ENCODE measurements at places on chromosomes 3 and 15.
A peak's percentile ranks its signal among the peaks of the same experiment; 100 is the strongest.

DNA sequence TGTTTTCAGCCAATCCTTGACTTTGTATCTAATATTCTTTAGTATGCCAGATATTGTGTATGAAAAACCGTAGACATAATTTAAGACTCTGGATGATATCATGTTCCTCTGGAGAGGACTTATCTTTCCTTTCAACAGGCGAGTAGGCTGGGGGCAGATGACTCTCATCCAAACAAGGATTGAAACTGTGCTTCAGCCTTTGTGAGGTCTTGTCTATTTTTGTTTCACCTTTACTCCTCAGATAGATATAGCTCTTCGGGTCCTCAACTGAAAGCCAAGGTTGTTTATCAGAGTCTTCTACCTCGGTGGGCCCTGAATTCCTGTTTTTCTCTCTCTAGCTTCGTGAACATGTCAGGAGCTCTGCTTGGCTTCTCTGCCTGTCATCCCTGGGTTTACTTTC, 66.0 kb downstream of the C3orf20 start:
- DNase-seq = no peak

- DNase-seq = no peak
Measured at GRCh38 chr3:173983343-173983742, 585.8 kb downstream of the NLGN1 start.

GRCh38 chr3:22861426-22861825, 341.7 kb upstream of the UBE2E2 start:
- DNase-seq = no peak

GRCh38 chr3:24290596-24290995, 204.1 kb downstream of the THRB start:
- no peak for DNase-seq

- DNase-seq = no peak
Measured at GRCh38 chr3:42505128-42505848, 2.8 kb downstream of the VIPR1 start.

DNA sequence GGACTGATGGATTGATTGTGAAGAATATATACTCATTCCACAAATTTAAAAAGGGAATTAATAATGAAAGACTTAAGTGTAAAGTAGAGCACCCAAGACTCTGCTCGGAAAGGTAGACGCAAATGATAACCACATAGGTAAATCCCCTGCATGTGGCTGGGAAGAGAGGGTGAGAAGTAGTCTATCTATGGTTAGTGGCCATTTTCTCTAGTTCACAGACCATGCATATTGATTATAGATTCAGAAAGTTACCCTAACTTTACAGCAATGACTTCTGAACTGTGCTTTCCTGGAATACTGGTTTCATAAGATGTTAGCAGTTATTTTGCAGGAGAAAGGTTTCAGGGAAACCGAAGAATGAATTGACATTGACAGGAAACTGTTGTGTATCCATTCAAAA, 51.7 kb downstream of the CASR start:
- no peak for DNase-seq

GRCh38 chr3:61853912-61854311, 292.5 kb downstream of the PTPRG start:
- DNase-seq = no peak

DNA sequence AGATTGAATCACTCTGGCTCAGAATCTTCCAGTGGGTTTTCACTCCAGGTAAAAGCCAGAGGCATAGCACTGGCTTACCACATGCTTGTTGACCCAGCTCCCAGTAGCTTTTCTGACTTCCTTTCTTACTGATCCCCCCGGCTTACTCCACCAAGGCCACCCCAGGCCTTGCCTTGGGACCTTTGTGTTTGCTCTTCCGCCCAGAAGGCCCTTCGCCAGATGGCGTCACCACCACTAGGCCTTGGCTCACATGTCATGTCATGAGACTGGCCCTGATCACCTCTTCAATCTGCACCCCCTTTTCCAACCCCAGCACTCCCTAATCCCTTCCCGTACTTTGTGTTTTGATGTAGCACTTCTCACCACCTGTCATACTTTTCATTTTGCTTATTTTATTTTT, 98.5 kb upstream of the UMPS start:
- DNase-seq = no peak

DNA sequence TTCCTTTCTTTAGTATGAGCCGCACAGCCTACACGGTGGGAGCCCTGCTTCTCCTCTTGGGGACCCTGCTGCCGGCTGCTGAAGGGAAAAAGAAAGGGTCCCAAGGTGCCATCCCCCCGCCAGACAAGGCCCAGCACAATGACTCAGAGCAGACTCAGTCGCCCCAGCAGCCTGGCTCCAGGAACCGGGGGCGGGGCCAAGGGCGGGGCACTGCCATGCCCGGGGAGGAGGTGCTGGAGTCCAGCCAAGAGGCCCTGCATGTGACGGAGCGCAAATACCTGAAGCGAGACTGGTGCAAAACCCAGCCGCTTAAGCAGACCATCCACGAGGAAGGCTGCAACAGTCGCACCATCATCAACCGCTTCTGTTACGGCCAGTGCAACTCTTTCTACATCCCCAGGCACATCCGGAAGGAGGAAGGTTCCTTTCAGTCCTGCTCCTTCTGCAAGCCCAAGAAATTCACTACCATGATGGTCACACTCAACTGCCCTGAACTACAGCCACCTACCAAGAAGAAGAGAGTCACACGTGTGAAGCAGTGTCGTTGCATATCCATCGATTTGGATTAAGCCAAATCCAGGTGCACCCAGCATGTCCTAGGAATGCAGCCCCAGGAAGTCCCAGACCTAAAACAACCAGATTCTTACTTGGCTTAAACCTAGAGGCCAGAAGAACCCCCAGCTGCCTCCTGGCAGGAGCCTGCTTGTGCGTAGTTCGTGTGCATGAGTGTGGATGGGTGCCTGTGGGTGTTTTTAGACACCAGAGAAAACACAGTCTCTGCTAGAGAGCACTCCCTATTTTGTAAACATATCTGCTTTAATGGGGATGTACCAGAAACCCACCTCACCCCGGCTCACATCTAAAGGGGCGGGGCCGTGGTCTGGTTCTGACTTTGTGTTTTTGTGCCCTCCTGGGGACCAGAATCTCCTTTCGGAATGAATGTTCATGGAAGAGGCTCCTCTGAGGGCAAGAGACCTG, 13.2 kb downstream of the GREM1 start:
- DNase-seq = no peak

DNA sequence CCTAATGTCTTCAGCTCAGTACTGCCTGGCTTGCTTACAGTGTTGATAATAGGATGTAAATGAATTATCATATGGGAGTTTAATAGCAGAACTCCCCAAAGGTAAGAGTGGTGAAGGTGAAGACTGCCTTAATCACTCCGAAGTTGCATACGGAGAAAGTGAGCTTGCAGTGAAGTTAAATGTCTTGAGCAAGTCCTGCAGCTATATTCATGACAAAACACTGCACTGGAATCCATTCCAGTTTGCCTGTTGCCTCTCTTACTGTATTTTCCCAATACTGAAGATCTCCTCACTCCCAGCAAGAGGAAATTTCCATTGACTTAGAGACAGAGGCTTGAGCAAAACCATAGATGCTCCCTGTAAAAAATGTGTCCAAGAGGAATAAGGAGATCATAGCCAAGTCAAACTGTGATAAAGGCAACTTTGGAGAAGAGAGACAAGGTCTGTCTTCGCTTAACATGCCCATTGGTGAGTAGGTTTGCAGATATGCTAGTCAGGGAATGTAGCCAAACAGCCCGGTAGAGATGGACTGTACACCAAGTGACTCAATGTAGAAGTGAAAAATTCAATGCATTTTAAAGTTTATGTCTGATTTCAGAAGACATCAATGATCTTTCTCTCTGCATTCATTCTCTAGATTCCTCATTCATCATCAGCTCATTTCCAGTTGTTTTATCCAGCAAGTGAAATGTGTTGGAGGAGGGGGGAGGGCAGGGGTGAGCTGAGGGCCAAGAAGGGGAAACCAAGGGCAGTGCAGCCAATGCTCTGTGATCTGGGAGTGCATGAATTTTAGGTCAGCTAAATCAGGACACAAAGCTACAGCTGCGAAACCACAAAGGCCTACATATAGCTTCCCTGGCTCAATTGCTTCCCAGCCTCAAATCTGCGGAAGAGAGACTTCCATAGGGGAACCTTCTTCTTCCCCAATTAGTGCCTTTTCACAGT, 667.1 kb upstream of the NR2F2 start:
- DNase-seq = no peak

DNA sequence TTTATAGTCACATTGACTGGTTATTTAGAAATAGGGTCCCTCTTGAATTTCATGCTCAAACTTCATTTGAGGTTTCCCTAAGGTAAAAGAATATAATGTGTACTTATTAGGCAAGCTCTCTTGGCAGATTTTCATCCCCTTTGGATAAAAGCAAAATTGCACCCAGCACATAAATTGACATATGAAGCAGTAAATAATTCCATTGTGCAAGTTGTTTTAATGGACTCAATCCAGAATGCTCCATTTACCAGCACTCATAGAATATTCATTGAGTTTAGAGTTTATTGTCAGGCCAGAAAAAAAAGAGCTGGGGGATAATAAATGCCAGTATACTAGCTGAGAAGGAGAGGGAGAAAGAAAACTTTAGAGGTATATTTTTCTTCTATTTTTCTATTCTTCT, 136.8 kb downstream of the TPRG1 start:
- DNase-seq = no peak

GRCh38 chr3:64150623-64151207, 74.6 kb downstream of the PRICKLE2 start:
- no peak for DNase-seq

- DNase-seq = peak; percentile 24
Measured at GRCh38 chr3:43699864-43700263, 9.1 kb downstream of the ABHD5 start.

- no peak for DNase-seq
Measured at GRCh38 chr3:194265505-194265892, 85.6 kb downstream of the CPN2 start.

Measured in GM06990 (cell line).